ENCODE measurements at places on chromosomes 7 and 10.

GRCh38 chr7:88965371-88965770, 169.8 kb upstream of the TEX47 start:
- DNase-seq: no peak

- DNase-seq: no peak
These were observed 21.7 kb upstream of the PFKP start for GRCh38 chr10:3045471-3046209.

DNA sequence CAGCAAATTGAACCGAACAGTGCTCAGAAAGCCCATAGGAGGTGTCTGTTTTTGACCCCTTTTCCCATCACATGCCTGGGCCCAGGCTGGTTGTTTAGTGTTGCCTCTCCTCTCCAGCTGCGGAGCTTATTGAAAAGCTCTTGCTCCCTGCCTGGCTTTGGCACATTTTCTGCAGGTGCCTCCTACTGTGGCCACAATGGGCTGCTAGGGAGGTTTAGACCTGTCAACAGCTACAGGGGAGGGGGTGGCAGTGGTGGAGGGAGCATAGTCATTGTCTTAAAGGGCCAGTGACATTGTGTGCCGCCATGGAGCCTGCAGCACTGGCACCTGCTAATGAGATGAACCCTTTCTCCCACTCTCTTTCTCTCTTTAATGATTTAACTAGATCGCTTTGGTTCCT, 13.2 kb upstream of the ENO4 start:
- no peak for DNase-seq

DNA sequence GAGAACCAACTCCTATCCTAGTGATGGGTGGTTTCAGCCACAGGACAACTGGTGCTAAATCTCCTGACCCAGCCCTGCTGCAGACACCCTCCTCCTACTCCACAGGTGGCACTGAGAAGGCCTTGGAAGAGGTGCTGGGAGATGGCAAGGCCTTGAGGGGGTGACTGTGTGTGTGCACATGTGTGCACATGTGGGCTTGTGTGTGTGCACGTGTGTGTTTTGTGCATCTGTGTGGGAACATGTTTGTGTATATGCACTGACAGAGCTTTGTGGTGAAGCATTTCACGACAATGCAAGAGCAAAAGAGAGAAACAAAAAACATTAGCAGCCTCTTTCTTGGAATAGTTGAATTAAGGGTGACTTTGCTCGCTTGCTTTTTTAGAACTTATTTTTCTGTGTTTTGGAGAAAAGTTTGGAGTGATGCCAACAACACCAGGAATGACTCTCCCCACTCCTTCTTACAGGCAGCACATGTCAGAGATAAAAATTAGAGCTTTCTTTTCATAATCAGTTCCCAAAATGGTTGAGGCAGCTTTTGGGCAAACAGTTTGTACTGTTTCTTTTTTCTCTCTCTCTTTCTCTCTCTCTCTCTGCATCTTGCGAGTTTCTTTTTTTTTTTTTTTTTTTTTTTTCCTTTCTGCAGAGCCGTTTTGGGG, 69.5 kb downstream of the SEC61G start:
- no peak for DNase-seq

GRCh38 chr7:128757203-128757602, 18.0 kb downstream of the CALU start:
- no peak for DNase-seq

- no peak for DNase-seq
These were observed 659.5 kb upstream of the MBL2 start for GRCh38 chr10:53432035-53432434.

GRCh38 chr10:95761939-95762492, 6.1 kb downstream of the ENTPD1 start:
- no peak for DNase-seq

- no peak for DNase-seq
These were observed 71.2 kb downstream of the SHH start for GRCh38 chr7:155741082-155741481.

GRCh38 chr7:126702242-126703016, 550.3 kb downstream of the GRM8 start:
- no peak for DNase-seq

DNA sequence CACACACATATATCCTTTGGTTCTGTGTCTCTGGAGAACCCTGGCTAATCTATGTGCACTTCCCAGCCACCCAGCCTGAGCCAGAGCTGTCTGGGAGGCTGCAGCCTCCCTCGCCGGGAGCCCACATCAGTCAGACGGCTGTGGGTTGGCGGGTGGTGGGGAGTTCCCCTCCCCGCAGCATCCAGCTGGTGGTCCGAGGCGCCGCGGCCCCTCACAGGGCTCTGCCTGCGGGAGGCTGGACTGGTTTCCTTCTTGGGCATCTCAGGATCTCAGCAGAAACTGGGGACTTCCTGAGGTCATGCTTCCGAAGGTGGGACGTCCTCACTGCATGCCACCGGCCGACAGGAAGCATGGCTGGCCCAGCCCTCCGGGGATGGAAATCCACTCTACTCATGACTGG, 22.0 kb upstream of the PSMG3 start:
- DNase-seq: no peak

DNA sequence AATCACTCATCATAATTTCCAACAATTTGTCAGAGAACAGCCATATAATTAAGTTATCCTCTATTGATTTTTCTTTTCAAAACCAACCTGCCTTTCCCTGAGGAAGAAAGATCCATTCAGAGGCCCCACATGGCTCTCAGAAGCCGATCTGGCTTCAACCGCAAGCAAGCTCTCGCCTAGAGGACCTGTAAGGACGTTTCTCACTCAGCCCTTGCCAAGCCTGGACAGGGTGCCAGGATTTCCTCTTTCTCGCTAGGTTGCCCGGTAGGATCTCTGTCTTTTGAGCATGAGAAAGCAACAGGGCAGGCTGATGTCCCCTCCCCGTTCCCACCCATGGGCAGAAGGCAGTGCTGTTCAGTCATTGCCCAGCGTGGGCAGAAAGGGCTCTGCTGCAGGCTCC, 13.0 kb downstream of the AIFM2 start:
- no peak for DNase-seq

DNA sequence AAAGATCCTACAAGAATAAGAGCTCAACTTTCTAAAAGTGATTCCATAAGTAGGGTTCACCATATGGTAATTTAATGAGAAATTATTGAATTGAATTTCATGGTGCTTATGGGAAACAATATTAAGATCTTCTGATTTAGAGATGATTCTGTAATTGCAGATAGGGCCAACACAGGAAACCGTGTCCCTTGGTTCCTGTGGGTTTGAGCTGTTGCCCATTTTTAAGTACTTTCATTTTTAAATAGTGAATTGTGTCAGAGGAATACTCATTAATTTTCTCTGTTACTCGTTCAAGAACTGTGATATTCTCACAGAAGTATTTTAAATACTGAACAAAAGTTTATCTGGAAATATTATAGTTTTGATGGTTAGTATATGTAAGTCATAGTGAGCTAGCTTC, 129.2 kb downstream of the SRI start:
- DNase-seq: peak; percentile 44

DNA sequence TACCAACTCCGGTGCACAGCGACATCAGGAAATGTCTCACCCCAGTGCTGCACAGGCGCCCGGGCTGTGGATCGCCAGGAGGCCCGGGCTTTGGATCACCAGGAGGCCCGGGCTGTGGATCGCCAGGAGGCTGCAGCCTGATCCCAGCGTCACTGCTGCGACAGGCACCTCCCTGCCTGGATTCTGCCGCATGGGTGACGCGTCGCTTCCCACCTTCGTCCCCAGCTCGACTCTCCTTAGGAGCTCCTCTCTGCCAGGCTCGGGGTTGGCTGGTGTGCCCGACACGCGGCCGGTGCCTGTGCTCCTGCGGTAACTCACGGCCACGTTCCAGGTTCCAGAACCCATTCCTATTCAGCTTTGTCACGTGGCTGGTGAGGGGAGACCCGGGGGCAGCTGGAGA, 257.5 kb downstream of the DNAJB6 start:
- DNase-seq: no peak

DNA sequence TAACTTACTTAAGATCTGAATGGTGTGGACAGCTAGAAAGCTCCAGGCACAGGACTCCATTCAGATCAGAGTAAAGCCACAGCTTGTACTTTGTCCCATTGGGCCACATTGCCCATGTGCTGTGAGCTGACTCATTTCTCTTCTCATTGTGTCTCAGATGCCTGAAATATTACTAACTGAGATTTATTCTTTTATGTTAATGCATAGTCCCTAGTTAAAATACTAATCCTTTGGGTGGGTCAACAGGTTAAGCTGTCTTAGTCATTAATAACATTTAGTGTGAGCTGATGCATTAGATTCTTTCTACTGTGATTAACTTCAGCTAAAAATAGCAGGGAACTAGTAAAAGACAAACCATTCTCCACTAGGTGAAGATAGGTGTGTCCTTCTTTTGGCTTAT, 104.7 kb upstream of the ARMC3 start:
- DNase-seq: no peak

DNA sequence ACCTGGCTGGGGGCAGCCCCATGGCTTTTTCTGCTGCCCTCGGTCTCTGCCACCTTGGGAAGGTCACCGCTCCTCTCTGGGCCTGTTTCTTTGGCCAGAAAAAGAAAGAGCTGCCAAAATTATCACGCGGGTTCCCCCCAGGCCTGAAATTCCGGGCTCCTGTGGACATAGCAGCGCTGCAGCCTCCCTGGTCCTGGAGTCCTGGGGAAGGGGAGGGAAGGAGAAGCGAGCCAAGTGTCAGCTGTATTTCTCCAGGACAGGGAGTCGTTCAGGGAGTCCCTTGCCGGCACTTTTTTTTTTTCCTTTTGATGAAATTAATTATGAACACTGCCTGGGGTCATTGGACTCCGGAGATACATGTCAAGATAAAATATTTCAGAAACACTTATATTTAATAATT, 152.3 kb upstream of the GPR26 start:
- no peak for DNase-seq

- no peak for DNase-seq
These were observed 103.4 kb upstream of the ELMO1 start for GRCh38 chr7:37552030-37552429.

- DNase-seq: no peak
These were observed 18.2 kb downstream of the HNRNPF start for GRCh38 chr10:43390759-43391158.

GRCh38 chr10:92014620-92015019, 91.0 kb downstream of the BTAF1 start:
- DNase-seq: no peak

DNA sequence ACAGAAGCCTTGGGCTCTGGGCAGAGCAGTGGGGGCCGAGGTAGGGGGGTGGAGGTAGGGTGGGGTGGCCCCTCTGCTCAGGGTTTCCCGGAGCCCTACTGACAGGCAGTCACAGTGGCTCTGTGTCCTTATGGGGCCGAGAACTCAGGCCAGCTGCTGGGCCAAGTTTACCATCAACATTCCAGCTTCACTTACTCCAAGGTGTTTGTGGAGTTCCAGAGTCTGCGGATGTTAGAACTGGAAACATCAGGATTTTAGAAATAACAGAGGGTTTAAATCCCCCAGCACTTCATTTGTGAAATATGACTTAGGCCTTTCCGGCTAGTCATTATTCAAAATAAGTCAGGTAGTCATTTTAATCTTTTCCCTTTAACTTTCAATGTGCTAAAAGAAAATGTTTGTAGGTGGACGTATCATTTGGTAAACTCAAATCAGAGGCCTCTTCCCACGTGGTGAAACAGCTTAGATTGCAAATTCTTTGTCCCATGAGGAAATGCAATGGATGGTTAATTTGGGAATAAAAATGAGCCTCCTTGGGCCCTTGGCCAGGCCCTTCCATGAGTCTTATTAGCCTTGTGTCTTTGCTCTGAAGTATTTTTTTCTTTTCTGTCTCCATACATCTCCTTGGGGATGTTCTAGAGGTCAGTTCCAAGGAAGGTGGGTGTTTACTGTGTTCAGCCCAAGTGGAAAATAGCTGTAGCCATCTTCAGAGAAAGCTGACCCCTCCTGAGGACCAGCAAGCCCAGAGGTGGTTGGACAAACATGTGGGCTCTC, 99.6 kb upstream of the BTBD16 start:
- DNase-seq: no peak

DNA sequence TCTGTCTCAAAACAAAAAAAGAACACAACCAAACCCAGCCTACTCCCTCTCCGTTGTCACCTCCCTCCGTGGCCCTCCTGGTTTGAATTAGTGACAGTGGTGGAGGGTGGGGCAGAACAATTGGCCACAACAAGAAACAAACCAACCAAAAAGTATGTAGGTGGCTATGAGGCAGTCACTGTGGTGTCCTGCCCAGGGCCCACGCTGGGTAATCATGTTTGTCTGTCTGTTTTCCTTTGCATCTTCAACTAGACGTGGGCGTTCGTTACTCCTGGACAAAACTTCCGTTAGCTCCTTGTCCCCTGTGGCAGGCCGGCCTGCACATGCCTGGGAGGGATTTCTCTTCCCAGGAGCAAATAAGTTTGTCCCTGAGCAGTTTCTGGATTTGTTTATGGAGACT, 78.4 kb downstream of the XRCC2 start:
- DNase-seq: no peak

DNA sequence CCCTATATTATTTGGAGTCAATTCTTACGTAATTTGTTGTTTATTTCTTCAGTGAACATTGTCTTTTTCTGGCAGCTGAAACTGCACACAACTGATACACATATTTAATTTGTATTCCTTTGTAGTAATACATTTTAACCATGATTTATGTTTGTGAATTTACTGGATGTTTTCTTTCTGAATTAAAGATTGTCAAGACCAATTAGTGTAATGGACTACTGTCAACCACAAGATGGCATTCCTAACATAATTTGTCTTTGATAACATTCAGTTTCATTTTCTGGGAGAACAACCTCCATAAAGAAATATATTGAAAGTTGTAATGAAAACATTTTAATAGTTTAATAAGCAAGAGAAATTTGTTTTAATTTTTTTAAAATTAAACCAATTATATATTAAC, 10.1 kb downstream of the THNSL1 start:
- DNase-seq: no peak

DNA sequence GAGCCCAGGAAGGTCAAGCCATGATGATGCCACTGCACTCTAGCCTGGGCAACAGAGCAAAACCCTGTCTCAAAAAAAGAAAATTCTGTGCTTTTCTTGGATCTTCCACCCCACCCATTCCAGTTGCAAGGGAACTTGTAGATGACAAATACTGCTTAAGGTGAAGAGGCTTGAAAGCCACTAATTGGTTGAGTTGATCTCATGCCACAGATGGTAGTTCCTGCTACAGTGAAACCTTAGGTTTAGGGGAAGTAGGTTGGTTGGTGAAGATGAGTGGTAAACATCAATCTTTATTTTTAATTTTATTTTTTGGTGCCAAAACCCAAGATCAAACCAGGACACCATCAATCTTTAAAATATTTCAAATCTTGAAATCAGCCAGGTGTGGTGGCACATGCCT, 2.9 kb upstream of the GDI2 start:
- DNase-seq: peak; percentile 26

GRCh38 chr10:46560952-46561351, 4.5 kb upstream of the GPRIN2 start:
- DNase-seq: peak; percentile 41
